ENCODE measurements at places on chromosomes 6 and 20. TPM values are rescaled to one million over a fixed set of nuclear protein-coding genes. Genes with fewer than 3 reads are reported as not detected.

- no peak for DNase-seq
Measured at GRCh38 chr6:135224037-135224647, 43.0 kb downstream of the MYB start.

- DNase-seq = peak; percentile 16
Measured at GRCh38 chr6:101666256-101666655, 272.7 kb downstream of the GRIK2 start.

DNA sequence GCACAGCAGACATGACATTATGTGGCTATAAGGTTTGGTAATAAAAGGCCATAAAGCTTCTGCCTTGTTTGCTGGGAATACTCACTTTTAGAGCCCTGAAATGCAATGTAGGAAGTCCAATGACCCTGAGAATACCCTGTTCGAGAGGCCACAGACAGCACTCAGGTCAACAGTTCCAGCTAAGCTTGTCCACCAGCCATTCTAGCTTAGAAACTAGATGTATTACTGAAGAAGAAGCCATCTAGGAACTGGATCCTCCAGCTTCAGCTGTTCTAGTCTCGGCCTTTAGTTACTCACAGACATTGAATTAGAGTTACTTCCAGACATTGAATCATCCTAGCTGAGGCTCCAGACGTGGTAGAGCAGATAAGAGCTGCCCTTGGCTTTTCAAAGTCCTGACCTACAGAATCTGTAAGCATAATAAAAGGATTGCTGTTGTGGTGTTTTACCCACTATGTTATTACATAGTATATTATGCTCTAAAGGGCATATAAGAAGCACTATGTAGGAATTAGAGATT, 84.9 kb downstream of the MMS22L start:
- no peak for DNase-seq

DNA sequence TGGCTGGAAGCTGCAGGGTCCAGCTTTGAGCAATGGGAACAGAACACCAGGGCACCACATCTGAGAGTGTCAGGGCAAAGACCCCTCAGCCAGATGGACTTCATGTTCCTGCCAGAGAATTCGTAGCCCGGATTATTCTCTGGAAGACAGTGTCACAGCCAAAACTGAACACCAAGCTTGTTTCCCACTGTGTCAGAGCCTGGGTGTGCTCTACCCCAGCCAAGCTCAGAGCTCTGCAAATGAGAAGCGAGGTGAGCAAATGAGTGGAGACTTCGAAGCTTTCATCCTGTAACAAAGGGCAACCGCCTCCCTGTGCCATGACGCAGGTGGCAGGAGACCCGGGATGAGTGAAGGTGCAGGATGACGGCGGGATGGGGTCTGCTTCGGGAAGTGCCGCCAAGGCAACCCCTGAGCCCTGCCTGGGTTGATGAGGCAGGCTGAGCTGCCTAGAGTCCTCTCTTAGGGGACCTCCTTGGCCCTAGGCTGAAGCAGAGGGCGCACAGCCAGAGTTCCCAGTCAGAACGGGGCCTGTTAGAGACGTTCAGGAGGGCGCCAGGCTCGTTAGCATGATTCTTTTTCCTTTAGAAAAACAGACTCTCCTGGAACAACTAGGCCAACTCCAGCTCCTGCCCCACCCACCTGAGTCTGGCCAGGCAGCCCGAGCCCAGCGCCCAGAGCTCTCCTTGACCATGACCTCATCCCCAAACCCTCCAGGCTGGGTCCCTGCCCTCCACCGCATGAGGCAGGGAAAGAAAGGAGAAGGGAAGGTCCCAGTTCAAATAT, 187.7 kb downstream of the SOD2 start:
- DNase-seq = no peak

DNA sequence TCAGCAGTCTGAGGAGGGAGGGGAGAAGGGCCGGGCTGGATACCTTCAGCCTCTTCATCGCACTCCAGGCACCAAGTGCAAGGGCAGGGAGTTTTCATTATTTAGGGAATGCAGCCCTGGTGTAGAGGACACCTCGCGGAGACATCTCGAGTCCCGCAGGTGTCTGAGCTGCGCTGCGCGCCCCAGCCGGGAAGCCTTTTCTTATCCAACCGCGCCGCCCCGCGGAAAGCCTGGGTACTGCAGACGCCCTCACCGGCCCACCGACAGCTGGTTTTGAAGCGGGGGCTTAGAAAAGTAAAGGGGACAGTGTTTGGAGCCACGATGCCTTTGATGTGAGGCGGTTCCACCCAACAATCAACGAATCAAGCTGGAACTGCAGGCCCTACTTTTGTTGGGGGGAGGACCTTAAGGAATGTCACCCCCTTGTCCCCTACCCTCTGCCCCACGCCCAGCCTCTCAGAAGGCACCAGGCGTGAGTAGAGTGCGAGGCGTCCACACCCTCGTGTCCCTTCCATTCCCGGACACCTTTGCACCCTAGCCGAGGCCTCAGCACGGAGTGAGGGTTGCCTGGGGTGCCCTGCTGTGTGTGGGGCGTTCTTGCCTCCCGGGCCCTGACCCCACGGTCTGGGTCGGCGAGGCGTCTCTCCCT, 8.6 kb downstream of the NKX2-2 start:
- DNase-seq = no peak

GRCh38 chr6:42402184-42402583, 49.5 kb downstream of the TRERF1 start:
- no peak for DNase-seq

DNA sequence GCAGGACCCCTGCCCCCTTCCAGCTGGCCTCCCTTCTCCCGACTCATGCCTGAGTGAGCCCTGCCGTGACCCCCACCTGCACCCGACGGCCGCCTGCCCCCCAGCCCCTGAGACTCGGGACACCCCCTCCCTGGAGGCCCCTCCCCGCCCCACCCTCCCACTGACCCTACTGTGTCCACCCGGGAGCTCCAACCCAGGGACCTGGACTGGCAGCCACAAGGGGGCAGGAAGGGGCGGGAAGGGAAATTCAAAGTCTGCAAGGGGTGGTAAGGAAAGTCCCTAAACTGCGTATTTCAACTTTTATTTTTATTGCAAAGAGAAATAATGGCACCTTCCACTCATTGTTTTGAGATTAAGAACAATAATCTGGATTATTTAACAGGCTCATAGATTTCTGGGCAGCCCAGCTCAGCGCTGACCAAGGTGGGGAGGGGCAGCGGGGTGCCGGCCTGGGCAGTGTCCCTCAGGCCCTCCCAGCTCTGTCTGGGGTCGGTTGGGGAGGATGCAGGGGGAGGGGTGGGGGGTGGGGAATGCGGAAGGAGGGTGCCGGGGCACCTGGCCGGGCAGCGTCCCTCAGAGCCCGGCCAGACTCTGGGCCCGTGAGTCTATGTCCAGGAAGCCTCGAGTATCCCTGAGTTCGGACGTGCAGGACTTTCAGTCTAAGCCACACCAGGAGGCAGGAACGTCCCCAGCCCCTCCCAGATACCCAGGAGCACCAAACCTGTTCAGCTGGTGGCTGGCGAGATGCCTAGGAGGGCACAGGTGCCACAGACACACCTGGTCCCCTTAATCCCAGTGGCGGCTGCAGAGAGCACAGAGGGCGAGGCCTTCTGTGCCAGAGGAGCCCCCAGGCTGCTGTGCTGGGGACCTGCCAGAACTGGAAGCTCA, 1.3 kb upstream of the PTK6 start:
- no peak for DNase-seq

DNA sequence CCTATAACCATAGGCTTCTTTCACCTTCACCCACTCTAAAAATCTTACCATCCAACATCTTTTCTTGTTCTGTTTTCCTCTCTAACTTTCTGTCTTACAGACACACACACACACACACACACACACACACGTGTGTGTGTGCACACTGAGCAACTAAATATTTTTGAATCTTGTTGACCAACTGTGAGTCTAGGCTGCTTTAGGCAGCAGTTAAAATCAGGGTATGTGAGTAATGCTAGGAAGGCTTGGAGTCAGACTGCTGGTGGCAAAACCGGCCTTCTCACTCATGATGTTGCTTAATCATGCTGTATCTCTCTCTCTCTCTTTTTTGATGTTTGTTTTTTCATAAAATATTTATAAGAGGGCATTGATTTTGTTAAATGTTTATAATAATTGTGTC, 103.1 kb upstream of the TBX18 start:
- no peak for DNase-seq

UNC5CL gene
- 0.02 TPM for polyA plus RNA-seq

SAPCD1 gene
- polyA plus RNA-seq = 0.88 TPM

XKR7 gene
- polyA plus RNA-seq = not detected
